ENCODE measurements at places on chromosomes 7 and 10.

DNA sequence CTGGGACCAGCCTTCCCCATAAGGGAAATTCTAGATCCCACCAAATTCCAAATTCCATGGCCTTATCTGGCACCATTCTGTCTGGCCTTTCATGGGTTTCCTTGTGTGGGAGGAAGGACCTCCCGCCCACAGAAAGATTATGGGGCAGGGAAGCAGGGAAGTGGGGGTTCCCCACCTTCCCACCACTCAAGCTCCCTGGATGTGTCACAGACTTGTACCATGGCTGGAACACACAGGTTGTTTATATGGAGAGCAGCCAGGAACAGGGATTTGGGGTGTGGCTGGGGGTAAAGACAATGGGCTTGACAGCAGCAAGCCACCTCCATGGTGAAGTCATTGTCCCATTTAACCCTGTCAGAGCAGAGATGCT lies 18.3 kb downstream of the UNC5B start:
- no peak for DNase-seq

DNA sequence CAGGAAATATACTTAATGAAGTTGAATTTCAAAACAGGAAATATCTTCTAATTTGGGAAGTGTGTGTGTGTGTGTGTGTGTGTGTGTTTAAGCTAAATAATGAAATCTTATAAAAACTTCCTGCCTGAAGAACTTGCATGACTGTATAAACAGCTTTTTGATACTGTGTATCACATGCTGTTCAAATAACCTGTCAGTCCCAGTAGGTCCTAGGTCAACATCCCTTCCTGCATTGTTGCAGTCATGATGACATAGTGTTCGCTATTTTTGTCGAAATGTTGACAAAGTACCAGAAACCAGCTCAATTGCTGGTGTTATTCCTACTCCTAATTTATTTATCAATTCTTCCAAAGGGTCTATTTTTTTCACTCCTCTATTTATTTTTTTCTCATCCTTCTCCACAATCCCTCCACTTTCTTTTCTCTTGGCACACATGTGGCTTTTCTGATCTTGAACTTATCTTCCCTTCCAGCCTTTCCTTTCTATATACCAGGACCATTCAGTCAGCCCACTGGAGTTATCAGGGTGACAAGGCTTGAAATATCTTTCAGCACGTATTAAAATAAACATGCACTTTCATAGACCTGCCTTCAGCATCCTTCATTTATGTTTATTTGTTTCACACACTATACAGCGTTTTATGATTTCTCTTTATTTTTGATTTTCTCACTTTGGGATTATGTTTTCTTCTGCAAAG lies 115.8 kb downstream of the PLXDC2 start:
- no peak for DNase-seq

DNA sequence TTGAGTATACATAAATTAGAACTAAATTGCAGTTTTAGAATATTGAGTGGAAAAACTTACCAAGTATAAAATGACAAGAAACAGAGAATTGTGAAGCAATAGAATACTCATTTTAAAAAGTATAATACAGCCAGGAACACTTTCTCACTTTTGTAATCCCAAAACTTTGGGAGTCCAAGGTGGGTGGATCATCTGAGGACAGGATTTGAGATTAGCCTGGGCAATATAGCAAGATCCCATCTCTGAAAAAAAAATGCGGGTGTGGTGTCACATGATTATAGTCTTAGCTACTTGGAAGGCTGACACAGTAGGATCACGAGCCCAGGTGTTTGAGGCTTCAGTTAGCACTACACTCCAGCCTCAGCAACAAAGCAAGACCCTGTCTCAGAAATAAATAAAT lies 440.9 kb upstream of the POT1 start:
- no peak for DNase-seq

DNA sequence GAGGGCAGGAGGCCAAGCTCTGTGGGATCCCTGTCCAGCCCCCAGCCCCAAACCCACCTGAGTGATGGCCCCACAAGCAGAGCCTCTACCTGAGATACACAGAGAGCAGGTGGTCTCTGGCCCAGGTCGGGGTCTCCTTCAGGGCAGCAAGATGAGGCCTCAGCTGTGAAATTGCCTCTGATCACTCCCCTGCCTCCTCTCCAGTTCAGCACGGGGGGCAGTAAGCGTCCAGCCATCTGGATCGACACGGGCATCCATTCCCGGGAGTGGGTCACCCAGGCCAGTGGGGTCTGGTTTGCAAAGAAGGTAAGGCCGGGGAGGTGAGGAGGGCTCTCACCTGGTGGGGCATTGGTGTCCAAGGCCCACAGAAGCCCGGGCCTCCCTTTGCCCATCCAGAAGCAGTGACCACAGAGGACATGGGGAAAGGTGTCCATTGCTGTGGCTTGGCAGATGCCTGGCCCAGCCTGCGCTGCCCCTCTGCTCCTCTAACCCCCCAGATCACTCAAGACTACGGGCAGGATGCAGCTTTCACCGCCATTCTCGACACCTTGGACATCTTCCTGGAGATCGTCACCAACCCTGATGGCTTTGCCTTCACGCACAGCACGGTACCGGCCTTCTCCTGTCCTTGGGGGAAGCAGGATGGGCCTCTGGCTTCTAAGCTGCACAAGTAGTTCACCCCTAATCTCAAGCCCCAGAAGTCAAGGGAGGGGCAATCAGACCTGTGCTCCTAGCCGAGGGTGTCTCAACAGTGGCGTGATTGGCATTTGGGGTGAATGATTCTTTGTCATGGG lies 3.1 kb downstream of the CPA1 start:
- no peak for DNase-seq

- peak; percentile 84 for DNase-seq
Measured at GRCh38 chr7:140079121-140079536, 16.4 kb upstream of the PARP12 start.

Measured in M059J (cell line).